RKO (cell line): ENCODE measurements at places on chromosomes 5 and 9.

GRCh38 chr9:135568026-135568425 lies 6.5 kb downstream of the PAEP start:
- DNase-seq = no peak

- DNase-seq = no peak
These were observed 1307.2 kb downstream of the PTPRD start for GRCh38 chr9:9305600-9305999.

DNA sequence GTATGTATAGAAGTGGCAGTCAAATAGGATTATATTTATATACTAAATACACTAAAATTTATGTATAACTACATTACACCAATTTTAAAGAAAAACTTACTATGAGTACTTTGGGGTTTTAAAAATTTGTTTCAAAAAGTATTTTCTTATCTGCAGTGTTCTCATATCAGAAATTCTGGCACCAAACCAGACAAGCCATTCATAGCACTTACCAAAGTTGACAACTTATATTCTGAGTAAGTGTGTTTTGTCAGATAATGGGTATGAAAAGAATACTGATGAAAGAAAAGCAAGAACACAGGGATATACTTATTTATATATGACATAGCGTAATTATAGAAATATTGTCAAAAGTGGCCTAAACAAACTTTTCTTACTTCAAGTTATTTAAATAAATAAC lies 67.5 kb downstream of the SPEF2 start:
- no peak for DNase-seq

GRCh38 chr5:11251247-11251646 lies 490.2 kb upstream of the DAP start:
- DNase-seq = no peak

DNA sequence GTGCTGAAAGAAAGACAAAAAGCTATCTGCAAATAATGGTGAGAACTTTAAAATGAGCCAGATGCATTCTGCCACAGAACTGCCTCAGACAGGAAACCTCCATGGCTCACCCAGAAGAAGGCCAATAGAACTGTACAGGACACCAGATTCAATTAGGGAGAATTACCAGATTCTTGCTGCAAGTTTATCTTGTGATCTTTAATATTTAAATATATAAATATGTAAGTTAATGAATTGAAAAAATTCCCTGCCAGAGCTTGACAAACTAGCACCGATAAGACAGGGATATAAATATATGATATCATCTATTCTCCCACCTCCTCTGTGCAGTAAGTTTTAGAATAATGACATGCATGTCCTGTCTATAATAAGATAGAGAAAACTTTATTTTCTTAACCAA lies 252.8 kb downstream of the PLK2 start:
- no peak for DNase-seq

DNA sequence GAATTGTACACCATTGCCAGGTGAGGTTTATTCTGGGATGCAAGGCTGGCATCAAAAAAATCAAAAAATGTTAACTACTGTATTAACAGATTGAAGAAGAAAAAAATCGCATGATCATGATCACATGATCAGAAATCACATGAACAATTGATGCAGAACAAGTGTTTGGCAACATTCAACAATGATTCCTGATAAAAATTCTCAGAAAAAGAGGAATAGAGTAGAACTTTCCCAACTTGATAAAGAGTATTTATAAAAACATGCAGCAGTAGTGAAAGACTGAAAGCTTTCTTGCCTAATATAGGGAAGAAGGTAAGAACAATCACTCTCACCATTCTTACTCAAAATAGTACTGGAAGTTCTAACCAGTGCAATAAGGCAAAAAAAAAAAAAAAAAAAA lies 16.4 kb downstream of the SLCO4C1 start:
- DNase-seq = no peak
